Activated T-cell treated with anti-CD3 and anti-CD28 coated beads for 48 hours (primary cell): ENCODE measurements at places on chromosomes 16 and 17.

DNA sequence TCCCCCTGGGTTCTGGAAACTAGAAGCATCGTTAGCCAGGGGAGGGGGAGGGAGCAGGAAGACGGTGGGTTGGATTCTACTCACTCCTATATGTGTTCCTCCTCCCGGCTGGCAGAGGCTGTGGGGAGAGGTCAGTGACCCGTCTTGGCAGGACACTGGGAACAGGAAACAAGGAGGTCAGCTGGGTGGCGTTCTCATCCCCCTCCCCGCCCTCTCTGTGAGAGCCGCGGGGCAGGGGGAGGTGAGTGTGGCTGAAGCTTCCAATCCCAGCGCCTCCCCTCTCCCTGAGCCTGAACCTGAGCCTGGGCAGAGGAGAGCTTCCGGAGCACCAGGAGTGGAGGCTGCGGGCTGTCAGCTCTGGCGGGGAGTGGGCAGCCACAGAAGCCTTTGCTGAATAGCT lies 12.5 kb downstream of the GPRC5C start:
- no peak for DNase-seq

DNA sequence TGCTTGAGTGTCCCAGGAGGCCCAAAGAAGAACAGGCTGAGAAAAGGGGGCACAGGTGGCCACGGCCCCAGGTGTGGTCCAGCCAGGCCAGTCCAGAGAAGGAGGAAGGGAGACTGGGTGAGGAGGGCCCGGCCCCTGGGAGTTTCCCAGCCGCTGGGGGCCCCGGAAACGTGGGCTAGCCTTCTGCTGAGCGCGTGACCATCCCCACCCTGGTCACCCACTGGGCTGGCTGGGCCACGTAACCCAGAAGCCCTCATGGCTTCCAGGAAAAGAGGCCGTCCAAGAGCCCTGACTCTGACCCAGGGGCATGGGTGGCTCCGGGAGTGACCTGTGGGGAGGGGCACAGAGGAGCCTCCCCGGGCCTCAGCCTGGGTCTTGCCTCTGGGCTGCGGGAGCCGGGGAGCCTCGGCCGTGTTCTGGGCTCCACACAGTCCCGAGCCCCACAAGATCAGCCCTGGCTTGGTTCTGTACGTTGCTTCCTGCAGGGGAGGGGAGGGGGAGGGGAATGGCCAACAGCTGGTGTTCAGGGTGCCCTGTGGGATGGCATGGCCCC lies 29.8 kb upstream of the ACSF3 start:
- no peak for DNase-seq

GRCh38 chr16:2816751-2817339 lies at the start of gene PRSS21:
PRSS21 (plus strand) TSS chr16:2817237; CDS start chr16:2817269, 32 bp downstream.
- DNase-seq: peak; percentile 42

GRCh38 chr16:25108054-25108453 lies 3.5 kb upstream of the LCMT1 start:
- no peak for DNase-seq

- no peak for DNase-seq
Measured at GRCh38 chr16:74769586-74770190, 4.9 kb downstream of the FA2H start.

GRCh38 chr16:16861546-16861945 lies 482.6 kb downstream of the NPIPA7 start:
- DNase-seq: no peak

DNA sequence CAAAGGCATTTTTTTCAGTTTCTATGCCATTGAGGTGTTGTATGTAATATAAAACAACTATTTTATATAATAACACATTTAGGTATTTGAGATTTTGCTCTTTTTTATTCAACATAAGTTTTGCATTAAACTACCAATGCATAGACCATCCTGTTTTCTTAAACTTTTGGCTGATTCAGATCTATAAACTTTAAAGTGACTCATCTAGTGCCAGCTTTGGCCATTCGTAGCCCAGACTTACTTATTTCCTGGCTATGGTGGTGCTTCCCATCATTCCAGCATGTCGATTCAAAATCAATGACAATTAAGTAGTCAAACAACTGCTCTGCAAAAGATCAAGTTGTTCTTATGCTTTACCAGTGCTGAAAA lies 3.1 kb downstream of the ERI2 start:
- DNase-seq: no peak

DNA sequence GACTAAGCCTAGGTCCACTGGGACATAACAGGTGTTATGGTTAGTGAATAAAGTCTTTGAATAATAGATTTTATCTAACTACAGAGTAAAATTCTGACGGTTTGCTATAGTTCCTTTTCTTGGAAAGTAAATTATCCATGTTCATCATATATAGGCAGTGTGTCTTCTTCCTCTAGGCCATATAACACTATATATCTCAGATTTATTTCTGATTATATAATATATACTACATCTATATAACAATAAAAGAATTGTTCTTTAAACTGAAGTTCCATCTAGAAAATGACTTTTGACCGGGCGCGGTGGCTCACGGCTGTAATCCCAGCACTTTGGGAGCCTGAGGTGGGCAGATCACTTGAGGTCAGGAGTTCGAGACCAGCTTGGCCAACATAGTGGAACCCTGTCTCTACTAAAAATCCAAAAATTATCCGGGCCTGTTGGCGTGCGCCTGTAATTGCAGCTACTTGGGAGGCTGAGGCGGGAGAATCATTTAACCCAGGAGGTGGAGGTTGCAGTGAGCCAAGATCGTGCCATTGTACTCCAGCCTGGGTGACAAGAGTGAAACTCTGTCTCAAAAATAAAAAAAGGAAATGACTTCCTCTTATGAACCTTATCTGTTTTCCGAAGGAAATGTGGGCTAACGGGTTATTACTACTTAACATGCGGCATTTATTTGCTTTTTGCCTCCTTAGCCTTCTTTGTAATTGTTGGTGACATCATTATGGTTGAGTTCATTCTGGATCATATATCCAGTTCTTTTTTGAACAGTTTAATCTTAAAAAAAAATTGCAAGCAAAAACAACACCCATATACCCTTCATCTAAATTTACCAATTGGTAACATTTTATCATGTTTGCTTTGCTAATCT lies 29.2 kb downstream of the NOL11 start:
- DNase-seq: no peak

GRCh38 chr16:58413359-58413758 lies 21.1 kb downstream of the GINS3 start:
- DNase-seq: no peak

DNA sequence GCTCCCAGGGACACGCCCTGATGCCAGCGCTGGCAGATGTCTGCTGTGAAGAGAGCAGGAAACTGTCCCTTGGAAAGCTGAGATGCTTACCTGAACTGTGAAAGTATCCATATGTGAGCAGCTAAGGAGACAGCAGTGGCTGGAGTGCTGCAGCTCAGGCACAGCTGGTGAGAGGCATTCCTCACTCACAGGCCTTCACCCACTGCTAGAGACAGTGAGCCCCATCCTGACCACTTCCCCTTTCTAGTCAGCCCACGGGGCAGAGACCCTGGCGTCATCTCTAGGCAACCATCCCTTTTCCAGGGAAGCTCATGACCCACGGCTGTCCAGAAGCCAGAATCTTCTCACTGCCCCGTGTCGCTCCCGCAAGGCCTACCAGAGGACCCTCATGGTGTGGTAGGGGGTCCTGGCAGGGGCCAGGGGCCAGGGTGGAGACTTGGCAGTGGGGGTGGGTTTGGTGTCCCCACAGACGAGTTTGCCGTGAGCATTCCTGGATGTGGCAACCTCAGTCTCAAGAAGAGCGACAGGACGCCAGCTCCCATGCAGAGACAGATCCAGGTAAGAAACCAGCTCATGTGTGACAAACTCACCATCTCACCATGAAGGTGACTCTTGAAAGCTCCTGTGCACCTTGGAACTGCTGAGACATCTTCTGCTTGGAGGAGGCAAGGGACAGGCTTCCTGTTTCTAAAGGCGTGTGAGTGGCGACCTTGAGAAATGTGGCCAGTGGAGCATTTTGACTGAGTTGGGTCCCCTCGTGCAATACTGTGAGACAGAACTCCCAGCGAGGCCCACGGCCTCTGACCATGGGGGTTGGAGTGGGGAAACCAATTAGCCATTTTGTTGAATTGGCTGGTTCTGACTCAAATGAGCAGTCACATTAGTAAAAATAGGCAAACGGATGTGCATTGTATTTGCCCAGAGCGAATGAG lies at the start of gene SCIMP:
Gene SCIMP, minus strand, starts transcription at position 216 of the 932 bp plus-strand sequence. Its CDS starts 105 bp downstream, at position 111.
- no peak for DNase-seq

- peak; percentile 66 for DNase-seq
Measured at GRCh38 chr17:40062329-40063186, at the start of gene THRA. THRA (plus strand) TSS chr17:40062965; CDS start chr17:40074489, 11,524 bp downstream.

- peak; percentile 58 for DNase-seq
Measured at GRCh38 chr16:85564277-85565051, 48.7 kb upstream of the GSE1 start.

GRCh38 chr16:3938843-3939624 lies 58.5 kb upstream of the CREBBP start:
- peak; percentile 72 for DNase-seq

GRCh38 chr16:81830845-81831540 lies 51.9 kb downstream of the PLCG2 start:
- DNase-seq: no peak

DNA sequence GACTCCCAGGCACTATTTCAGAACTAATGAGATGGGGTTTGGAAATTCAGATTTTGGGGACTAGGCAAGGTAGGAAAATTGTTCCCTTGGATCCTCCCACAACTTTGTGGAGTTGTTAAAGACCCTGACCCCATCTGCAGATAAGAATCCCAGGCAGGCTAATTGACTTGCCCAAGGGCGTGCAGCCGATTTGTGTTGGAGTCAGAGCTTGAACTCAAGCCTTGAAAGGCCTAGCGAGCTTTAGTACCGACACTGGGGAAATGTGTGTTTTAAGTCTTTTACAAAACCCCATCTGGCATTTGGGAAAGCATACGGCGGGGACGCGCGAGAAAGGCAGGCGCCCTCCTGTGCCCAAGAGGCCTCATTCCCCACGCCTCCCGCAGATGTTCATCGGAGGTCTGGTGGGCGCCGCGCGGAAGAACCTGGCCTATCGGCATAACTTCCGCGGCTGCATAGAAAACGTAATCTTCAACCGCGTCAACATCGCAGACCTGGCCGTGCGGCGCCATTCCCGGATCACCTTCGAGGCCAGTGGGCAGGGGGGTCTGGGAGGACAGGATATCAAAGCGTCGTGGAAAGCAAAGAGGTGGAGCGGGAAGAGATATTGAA lies 4.3 kb downstream of the CNTNAP1 start:
- DNase-seq: no peak

- DNase-seq: no peak
Measured at GRCh38 chr16:19853742-19854542, 30.7 kb downstream of the GPRC5B start.

GRCh38 chr17:4596636-4597380 lies 12.5 kb downstream of the SMTNL2 start:
- DNase-seq: no peak

DNA sequence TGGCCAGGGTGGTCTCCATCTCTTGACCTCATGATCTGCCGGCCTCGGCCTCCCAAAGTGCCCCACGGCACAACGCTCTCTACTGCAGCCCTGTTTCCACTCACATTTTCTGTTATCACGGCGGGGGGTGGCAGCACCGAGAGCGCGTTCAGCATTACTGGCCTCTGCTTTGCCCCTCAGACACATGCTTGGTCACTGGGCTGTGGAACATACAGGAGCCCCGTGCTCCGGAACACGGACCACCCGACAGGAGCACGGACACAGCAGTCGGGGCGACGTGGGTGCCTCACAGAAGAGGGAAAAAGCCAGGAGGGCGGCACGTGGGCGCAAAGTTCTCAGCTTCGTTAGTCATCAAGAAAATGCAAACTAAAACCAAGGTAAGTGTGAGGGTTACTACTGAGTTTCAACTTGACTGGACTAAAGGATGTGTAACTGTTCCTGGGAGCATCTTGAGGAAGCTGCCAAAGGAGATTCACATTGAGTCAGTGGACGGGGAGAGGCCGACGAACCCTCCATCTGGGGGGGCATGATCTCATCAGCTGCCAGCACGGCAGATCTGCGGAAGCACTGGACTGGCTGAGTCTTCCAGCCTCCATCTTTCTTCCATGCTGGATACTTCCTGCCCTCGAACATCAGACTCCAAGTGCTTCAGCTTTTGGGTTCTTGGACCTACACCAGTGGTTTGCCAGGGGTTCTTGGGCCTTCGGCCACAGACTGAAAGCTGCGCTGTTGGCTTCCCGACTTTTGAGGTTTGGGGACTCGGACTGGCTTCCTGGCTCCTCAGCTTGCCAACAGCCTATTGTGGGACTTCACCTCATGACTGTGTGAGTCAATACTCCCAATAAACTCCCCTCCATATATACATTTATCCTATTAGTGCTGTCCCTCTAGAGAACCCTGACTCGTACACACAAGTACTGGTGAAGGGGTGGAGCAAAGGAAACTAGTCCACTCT lies 106.8 kb downstream of the ZNF778 start:
- DNase-seq: peak; percentile 66

DNA sequence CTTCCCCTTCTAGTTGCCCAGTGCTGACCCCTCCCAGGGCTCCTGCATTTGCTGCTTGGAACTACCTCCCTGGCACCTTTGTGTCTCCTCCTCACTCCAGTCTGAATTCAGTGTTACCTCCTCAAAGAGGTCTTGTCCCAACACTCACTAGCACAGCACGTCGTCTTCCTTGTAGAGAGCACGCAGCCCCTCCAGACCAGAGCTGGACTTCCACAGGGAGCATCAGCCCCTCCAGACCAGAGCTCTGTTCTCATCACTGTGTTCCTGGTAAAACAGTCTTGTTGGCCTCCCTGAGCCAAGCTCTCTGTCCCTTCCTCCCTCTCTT lies 27.8 kb upstream of the MGAT5B start:
- no peak for DNase-seq

DNA sequence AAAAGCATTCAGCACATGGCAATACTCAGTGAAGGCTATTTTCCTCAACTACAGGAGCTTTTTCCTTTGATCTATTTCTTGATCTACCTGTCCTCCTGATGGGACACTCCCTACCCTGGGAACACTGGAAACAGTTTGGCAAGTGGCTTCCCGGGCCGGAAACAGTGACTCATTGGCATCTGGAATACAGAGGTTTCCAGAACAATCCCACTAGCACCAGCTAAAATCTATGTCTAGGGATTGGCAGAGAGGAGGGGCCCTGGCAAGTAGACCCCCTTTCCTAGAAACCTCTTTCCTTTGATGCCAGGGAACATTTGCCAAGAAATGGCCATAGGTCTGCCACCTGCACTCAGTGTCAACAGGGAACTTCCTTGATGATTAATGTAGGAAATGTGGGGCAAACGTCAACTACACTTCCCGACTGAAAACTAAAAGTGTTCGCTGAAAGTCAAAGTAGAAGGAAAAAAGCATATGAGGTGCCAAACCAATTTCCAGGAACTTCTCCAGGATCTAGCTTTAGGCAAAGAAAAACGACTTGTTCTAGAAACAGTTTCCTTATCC lies 30.4 kb upstream of the FBXW10B start:
- no peak for DNase-seq

GRCh38 chr17:40664582-40665333 lies at the start of gene KRT222:
KRT222 (minus strand) TSS chr17:40665177; CDS start chr17:40665099, 78 bp downstream.
- no peak for DNase-seq

- DNase-seq: no peak
Measured at GRCh38 chr17:17064322-17064721, 22.1 kb downstream of the MPRIP start.

- no peak for DNase-seq
Measured at GRCh38 chr17:69404399-69404798, 10.1 kb upstream of the MAP2K6 start.

GRCh38 chr17:11495613-11496012 lies 102.7 kb upstream of the DNAH9 start:
- no peak for DNase-seq
